ENCODE measurements at places on chromosomes 2 and 18. TPM values are rescaled to one million over a fixed set of nuclear protein-coding genes. Genes with fewer than 3 reads are reported as not detected.

RIF1 gene
- total RNA-seq: 17.7 TPM

AP1S3 gene
- 38.7 TPM for total RNA-seq

TRIM43 gene
- total RNA-seq: 0.07 TPM

LTBP1 gene
- 34.8 TPM for total RNA-seq

TTR gene
- total RNA-seq: not detected

FHOD3 gene
- total RNA-seq: 2.6 TPM

SCN3A gene
- total RNA-seq: not detected

ARL4C gene
- total RNA-seq: 37.3 TPM

All from A549 treated with dexamethasone at 1 μM for 4 hours (cell line).